Frontal cortex (tissue), 4 donors: ENCODE measurements at places on chromosomes 4 and X.

- no peak for DNase-seq
These were observed 23.4 kb downstream of the ARHGEF9 start for GRCh38 chrX:63761639-63762038.

GRCh38 chr4:70515367-70516250, 2.8 kb upstream of the AMTN start:
- DNase-seq: no peak

- DNase-seq: peak; percentile 14
These were observed 25.1 kb downstream of the PIR start for GRCh38 chrX:15468036-15468435.

DNA sequence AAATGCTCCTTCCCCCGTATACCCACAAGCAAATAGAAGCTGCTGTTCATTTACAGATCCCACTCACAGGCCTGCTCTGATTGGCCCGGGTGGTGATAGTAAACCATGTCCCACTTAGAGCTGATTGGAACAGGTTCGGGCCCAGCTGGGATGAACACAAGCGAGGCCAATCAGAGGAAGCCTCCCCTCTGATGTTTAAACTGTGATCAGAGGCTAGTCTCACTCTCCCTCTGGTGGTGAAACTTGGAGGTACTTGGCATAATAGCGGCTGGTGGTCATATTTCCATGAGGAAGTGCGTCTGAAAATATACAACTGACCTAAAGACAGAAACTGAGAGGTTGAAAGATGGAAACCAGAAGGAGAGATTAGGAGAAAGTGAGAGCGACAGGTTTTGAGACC, 51.5 kb upstream of the TRPC3 start:
- no peak for DNase-seq

DNA sequence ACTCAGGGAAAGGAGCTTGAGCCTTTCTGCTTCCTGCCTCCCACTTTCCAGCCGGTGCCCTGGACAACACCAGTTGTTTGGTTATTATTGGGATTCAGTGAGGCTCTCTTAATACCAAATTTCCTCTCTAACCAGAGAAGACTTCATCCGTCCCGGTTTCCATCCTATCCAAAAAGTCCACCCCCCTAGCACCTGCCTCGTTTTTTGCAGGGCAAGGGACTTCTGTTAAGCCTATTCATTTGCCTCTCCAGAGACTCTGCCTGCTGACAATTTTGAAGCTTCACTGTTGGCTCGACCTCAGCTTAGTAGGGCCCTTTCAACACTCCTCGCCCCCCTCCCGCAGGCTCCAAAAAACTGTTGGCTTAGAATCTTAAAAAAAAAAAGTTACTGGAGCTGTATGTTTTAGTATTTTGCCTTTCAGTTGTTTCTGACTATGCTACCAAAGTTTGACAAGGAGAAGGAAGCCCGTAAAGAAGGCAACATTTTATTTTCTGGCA, 779 bp upstream of the PRSS12 start:
- no peak for DNase-seq

DNA sequence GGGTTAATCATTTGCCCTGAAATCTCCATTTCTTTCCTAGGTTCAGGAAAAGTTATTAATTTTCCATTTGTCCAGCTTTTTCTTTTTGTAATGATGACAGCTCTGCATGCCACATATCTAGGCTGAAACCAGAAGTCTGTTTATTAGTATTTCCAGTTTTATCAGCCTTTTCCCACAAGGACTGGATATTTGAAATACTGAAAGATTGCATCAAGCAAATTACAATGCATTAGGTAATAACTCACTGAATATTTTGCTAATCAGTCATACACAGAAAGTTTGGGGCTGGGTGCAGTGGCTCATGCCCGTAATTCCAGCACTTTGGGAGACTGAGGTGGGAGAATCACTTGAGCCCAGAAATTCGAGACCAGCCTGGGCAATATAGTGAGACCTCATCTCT, 21.5 kb downstream of the SLC9A7 start:
- no peak for DNase-seq

DNA sequence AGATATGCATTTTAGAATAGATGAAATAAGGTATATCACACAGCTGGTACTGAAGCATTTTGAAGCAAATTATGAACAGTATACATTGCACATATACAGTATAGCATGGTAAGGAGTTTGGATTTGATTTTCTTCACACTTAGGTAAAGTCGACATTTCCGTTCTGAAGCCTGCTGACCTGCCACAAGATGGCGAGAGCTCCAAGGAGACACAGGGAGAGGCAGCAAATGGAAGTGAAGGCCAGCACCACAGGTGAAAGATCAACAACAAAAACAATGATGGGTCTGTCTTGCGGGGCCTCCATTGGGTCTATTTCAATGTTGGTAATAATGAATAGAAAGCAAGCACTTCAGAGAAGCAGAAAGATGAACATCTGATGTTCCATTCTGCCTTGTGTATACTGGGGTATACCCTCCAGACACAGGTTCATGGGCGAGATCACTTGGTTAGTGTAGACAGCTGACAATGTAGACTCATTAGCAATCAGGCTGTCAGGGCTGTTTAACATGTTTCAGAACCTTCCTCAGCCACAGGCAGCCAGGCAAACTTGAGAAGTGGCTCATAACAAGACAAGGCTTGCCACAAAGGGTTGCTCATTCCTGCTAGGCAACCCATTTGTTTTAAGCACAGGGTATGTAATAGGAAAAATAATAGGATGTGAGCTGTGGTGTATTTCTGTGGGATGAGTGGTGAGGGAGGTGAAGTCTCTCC, 21.4 kb upstream of the NOX1 start:
- DNase-seq: no peak

- DNase-seq: no peak
These were observed 20.4 kb downstream of the ADGRL3 start for GRCh38 chr4:61220556-61220955.

DNA sequence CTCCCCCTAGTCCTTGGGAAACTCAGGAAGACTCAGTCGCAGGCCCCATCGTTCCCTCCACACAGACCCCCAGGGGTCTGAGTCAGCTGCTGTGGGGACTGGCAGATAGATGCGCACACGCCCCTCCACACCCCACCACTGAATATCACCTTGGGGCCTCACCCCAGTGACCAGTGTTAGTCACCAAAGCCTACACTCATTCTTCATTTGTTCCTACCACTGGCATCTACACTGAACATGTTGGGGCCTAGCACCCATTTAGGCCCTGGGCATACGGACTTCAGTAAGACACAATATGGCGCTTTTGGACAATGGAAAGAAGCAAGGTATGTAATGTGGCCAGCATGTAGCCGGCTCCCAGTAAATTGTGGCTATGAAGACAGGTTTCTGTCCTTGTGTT, 154.1 kb upstream of the PJA1 start:
- DNase-seq: no peak

GRCh38 chr4:122879001-122879400, 43.4 kb downstream of the NUDT6 start:
- no peak for DNase-seq

DNA sequence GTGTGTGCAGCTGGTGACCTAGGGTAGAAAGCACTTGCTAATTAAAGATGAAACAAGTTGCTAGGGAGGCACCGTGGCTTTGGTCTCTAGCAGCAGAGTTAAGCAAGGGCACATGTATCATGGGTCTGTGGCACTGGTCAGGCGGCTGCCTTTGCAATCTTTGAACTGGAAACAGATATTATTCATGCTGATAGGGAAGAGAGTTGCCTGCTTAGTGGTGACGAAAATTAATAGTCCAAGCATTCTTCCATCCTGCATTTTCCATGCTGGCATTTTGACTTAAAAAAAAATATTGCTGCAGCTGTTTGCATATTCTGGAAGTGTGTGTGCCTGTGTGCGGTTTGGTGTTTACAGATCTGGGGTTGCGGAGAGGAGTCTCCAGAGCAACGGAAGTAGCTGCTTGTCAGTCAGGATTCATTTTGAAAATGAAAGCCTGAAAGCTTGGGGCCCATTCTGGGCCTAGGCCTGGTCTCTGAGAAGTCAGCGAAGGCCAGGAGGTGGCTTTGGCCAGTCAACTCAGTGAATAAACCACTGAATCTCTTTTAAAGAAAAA, 2.3 kb upstream of the SOWAHD start:
- DNase-seq: no peak

DNA sequence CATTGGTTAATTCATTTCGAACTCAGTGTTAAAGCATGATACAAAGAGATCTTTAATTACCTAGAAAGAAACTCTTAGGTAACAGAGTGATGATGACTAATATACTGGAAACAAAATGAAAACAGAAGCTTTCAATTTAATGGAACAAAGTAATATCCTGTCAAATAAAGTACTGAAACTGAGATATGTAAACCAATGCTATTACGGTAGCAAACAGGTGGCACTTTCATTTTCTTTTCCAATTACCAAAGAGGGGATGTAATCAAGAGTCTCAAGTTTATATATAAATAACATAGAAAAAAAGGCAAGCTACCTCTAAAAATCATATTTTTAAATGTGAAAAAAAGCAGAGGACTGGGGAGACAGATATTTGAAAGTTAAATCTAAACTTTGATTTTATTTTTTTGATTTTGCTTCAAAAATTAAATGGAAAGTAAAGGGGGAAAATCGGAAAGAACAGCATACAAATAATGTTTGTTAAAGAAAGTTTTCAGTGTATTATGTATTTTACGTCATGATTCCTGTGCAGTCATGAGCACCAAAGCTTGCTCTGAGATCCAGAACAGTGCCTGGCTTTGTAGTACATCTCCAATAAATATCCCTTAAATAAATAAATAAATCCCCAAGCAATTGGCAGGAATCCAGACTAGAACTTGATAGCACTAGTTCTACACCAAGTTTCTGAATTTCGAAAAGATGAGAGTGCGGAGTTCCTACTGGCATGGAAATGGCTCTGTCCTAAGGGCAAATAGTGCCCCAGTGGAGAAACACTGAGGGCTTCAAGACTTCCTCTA, 25.0 kb upstream of the RAPGEF2 start:
- DNase-seq: no peak

GRCh38 chr4:98433691-98434090, 172.5 kb downstream of the RAP1GDS1 start:
- DNase-seq: no peak

DNA sequence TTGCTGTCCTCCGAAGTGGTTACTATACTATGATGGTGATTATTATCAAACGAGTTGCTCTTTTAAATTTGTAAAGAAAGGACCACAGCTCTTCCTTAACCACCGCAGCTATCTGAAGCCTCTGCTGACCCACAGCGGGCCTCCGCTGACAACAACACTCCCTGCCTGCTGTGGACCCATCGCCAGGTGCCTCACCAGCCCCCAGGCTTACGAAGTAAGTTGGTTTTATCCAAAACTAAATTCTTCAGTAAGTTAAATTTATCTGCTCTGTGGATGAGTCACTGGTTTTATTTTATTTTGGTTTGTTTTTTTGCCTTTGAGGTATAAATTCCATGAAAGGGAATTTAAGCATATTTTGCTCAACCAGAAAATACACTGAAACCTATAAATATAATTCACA, 54.7 kb downstream of the SLC9A6 start:
- no peak for DNase-seq

- DNase-seq: no peak
These were observed 39.2 kb downstream of the SEL1L3 start for GRCh38 chr4:25823632-25824031.

GRCh38 chrX:119943185-119943988, at the start of gene NKAP:
Gene NKAP, minus strand, starts transcription at chrX:119943751. Its CDS starts 146 bp downstream, at chrX:119943605.
- DNase-seq: peak; percentile 60

DNA sequence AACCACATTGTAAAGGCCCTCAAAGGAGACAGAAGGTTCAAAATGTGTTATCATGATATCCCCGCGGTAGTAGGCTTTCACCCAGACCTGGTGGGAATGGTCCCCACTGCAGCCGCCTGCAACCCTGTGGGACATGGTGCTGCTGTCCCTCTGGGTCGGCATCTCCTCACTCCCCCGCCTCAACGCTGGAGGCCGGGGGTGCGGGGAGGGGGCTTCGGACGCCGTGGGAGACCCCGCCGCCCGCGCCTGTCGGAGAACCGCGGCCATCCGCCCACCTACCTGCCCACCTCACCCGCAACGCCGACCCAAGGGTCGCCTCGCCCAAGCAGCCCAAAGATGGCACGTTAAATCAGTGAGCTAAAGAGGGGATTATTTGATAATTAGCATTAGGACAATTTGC, 11.2 kb upstream of the ARMCX1 start:
- DNase-seq: no peak

- no peak for DNase-seq
These were observed 24.2 kb downstream of the ARHGAP6 start for GRCh38 chrX:11641349-11642065.

GRCh38 chr4:120007896-120008436, 58.7 kb downstream of the MAD2L1 start:
- no peak for DNase-seq

DNA sequence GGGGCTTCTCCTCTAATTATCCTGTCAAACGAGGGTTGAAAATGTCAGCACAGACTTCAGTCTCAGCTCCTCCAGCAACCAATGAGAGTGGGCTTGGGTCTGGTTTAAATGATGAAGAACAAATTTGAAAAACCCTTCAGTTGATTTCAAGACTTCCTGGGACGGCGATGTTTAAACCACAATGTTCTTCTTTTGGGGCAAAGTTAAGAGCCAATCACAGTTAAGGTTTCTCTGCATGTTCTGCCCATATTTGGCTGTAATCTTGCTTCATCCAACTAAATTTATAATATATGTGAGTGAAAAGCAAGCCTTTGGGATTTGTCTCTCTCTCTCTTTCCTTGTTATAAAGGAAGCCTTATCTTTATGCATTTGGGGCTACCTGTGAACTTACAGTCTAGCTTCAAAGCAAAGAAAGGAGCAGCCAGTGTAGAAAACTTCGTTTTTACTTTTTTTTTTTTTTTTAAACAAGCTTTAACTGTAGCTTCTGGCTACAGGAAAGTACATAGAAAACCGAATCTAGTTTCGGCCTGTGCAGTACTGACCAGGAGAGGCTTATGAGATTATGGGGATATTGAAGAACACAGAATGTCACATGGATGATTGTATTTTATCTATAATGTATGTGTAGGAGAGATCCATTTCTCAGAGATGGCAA, 46.8 kb upstream of the FAM9C start:
- DNase-seq: no peak

GRCh38 chr4:119517361-119518229, 111.0 kb downstream of the PDE5A start:
- no peak for DNase-seq

- DNase-seq: no peak
These were observed 392.9 kb downstream of the UNC5C start for GRCh38 chr4:95155759-95156451.

DNA sequence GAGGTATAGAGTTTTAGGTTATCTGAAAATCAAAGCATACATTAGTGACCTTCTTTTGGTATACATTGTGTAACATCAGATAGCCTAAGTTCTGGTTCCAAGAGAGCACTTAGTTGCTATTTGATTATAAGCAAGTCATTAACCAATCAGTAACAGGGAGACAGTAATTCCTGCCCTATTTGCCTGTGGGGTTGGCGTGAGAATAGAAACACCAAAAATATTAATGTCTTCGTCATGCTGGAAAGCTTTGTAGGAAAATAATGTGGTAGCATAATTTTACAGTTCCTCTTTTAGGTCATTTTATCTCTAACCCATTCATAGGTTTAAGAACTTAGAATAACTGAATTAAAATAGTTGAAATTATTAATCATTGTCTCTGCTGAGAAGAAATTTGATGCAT, 37.8 kb downstream of the NPNT start:
- no peak for DNase-seq
